Activated T-helper 1 cell treated with Interleukin-2 at 50 U/mL for 16 hours (primary cell): ENCODE measurements at places on chromosomes 3 and 15.

DNA sequence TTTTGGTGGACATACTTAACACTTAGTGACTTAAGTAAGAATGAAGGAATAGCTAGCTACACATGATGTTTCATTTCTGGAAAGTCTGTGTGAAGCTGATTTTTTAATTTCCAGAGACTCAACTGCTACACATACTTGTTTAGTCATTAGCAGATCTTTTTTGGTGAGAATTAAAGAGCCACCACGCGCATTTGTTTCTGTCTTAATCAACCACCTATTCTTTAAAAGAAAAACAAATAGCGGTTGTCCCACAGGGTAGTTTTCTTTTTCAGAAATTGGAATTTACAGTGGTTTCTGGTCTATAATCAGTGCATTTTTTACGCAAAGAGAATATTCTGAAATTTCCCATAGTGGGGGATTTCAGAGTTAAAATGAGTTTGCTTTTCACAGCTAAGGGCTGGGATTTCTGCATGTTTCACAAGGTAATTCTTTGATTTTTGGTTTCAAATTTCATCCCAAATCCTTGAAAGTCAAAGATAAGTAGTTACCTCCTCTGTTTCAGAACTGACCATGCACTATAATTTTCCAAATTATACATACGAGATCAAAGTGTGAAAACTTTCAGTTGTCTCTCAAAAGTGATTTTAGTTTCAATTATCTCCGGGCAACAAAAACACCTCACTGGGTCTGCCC is 631.0 kb upstream of the GRM7 start:
- DNase-seq: no peak

DNA sequence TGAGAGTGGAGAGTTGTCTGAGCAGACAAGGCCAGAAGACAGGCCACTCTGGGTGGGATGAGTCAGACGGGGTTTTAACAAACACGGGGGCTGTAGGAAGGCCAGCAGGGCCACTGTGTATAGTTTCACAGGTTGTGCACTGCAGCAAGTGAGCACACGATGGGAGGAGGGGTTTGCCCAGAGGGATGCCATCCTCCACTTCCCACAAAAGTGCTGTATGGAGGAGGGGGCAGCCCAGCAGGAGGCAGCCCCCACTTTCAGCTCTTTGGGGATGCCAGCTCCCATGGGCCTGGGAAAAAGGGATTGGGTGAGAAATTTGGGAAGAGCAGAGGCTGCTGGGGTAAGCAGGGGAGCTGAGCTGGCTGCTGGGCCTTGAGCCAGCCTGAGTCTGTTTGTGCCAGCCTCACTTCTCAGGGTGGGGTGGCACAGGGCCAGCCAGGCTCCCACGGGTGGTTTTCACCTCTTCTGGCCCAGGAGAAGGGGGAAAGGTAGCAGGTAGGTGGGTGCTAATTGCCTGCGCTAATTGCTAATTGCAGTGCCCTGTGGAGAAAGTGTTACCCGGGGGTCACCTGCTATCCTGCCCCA is 6.7 kb downstream of the ZBTB47 start:
- DNase-seq: no peak

DNA sequence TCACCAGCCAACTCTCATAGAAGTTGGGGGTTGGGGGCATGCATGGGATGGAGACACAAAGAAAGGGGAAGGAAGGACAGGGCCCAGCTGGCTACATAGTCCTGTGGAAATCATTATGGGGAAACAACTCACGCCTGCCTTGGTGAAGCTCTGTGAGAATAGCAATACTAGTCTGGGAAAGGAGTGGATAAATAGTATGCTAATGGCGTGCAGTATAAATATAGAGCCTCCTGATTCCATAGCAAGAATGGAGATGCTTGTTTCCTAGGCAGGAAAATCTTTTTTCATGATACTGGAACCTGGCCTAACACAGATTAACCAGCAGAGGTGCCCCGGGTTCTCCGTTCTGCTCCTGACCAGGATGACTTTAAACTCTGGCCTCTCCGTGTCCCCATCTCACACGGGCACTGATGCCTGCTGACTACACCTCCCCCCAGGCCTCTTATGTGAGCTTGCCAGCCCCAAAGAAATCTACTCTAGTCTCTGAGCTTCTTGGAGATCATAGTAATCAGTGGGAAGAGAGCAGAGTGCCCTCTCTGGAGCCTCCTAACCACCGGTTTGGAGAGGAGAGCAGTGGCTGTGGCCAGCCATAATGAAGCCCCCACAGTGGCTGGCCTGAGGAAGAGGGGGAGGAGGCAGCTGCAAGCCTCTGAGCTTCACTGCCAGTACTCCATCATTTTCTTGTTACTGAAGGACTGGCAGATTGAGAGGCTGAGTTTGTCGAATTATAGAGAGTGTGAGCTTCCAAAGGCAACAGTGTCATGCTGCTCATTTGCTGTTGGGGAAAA is 355.0 kb upstream of the SEMA6D start:
- DNase-seq: no peak

DNA sequence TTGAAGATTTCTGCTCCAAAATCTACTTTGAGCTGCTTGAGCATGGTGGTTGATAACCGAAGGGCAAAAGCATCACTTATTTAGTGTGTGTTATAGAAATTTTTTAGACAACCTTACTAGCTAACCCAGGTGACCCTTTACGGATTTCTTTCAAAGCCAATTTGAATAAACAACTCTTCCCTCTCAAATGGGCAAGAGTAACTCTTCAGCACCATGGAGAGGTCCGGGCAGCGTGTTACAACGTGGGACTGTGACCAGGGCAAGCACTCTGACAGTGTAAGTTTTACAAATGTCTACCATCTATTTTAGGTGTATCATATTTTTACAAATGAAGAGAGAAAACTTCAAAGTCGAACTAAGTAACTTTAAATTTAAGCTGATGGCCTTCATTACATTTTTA is 471.8 kb downstream of the MFSD1 start:
- DNase-seq: no peak
